ENCODE measurements at places on chromosomes 2 and 18. TPM values are rescaled to one million over a fixed set of nuclear protein-coding genes. Genes with fewer than 3 reads are reported as not detected.

DNA sequence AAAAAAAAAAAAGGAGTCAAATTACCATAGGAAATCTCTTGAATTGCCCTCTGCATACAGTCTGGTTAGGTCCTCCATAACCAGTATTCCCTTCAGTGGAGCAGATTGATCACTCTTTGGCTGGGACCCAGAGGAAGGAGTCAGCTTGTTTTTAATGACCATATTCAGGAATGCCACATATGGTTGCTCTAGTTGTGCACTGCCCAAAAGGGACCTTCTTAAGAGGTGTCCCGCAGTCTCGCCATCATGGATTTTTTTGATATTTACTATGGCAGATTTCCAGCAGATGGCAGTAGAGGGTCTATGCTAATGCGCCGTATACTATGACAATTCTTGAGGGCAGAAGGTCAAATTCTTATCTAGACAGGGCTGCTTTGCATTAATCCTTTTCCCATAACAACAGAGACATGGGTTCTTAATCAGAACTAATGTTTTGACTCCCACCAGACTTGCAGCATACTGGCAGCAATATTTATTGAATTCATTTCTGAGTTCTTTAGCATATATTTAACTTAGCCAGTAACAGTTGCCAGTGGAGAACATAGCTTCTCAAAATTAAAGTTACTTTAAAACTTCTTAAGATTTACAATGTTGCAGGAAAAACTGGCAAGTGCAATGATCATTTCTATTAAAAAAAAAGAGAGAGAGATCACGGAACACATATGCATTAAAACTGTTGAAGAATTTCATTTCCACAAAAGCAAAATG is 31.8 kb upstream of the INPP4A start:
- H3K27ac ChIP-seq: no peak overlapping the region
- H3K4me1 ChIP-seq: no peaks in the 10 kb centered on the region
- no peak overlapping the region for H3K4me3 ChIP-seq
- no peaks in the 10 kb centered on the region for H3K27me3 ChIP-seq

PTPRN gene
- total RNA-seq: 4.2 TPM

DNA sequence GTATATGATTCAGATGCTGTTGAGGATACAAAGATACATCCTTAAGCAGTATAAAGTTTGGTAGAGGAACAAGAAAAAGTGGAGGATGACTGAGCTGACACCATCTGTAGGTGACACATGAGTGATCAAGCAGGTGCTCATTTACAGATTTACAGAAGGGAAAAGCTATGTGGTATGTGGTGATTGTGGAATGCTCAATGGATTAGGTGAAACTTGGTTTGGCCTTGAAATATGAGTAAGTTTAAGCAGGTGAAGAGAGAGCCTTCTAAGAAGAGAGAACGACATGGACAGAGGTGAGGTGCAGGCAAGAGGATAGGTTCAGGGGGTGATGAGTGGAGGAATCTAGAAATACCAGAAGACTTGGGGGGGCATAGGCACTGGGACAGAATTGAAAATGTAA is 5.9 kb downstream of the ASXL3 start:
- H3K4me1 ChIP-seq: peaks cover 31% of the 10 kb centered on the region
- no peak overlapping the region for H3K27ac ChIP-seq
- peaks cover 19% of the 10 kb centered on the region for H3K27me3 ChIP-seq

DNA sequence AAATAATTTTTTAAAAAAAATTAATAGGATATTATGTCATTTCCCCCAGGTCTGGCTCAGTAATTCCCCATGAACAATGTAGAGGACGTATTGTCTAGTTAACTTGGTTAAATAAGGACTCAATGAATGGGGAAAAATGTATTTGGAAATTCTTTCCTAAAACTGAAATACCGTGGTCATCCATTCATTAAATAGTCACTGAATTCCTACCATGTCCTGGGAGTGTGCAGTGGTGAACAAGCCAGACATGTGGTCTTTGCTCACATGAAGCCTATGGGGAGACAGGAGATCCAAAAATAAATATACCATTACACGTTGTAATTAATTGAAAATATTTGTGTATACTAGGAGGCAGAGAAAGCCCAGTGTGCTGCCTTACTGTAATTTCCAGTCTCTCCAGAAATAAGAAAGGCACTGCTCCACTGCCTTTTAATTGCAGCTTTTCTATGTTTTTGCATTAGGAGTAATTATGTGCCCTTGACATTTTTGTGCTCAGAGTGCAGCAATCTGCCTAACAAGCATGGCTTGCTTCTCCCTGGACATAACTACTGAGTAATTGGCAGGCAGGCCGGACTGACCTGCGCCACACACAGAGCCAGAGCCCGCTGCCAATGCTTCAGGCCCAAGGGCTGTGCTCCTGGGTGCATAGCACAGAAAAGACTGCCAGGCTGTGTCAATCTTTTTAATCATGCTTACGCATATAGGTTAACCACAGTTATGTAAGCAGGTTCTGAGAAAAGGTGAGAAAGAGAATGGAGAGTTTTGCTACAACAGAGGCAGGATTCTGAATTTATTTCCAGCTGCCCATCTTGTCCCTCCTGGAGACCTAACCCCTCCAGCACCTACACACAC is 22.2 kb upstream of the TTC39C start:
- H3K27me3 ChIP-seq: no peaks in the 10 kb centered on the region
- H3K27ac ChIP-seq: no peak overlapping the region
- H3K4me3 ChIP-seq: no peak overlapping the region
- H3K36me3 ChIP-seq: no peaks in the 10 kb centered on the region
- DNase-seq: no peak

- H3K27me3 ChIP-seq: no peaks in the 10 kb centered on the region
- no peak for DNase-seq
- H3K36me3 ChIP-seq: no peaks in the 10 kb centered on the region
- no peak overlapping the region for H3K27ac ChIP-seq
Observed at GRCh38 chr2:172540421-172540820, 15.5 kb upstream of the PDK1 start.

GRCh38 chr2:31170071-31170698 is 31.9 kb upstream of the GALNT14 start:
- no peaks in the 10 kb centered on the region for H3K36me3 ChIP-seq
- no peaks in the 10 kb centered on the region for H3K4me1 ChIP-seq
- H3K4me3 ChIP-seq: no peak overlapping the region
- peaks cover 4% of the 10 kb centered on the region for H3K27me3 ChIP-seq
- DNase-seq: peak; percentile 77

GULP1 gene
- total RNA-seq: 96.6 TPM

DNA sequence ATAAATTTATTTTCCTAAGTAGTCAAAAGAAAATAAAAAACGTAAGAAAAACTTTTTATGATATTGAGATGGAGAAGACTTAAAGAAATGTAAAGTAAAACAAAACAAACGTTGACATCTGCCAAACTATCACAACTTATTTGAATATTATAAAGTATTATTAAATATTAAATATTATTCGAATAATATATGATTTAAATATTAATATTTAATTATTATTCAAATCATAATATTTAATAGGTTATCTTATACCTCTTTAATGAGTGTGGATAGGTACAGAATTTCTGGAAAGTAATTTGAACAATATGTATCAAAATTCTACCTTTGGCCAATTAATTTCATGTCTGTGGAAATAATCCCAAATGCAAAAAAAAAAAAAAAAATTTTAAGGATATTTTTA is 278.7 kb downstream of the RAD51AP2 start:
- H3K27ac ChIP-seq: no peak overlapping the region
- H3K4me1 ChIP-seq: no peaks in the 10 kb centered on the region
- no peak overlapping the region for H3K4me3 ChIP-seq
- no peak for DNase-seq
- H3K36me3 ChIP-seq: no peaks in the 10 kb centered on the region

DNA sequence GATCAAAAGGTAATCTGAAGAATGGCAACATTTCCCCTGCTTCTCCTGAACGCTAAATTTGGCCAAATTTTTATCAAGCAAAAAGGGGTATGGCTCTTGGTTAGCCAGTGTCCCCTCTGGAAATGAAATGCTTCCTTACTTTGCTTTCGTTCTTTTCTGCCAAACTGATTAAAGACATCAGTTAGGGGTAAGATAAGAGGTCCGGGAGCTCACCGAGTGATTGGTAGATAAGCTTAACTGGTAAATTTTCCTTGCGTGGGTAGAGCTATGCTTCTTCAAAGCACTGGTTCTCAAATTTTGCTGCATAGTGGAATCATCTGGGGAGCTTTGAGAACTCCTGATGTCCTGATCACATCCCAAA is 62.7 kb upstream of the MAPRE2 start:
- H3K4me3 ChIP-seq: peak overlapping the region; percentile 69
- H3K27me3 ChIP-seq: peaks cover 76% of the 10 kb centered on the region
- H3K27ac ChIP-seq: no peak overlapping the region
- peaks cover 22% of the 10 kb centered on the region for H3K4me1 ChIP-seq
